ENCODE measurements at places on chromosomes 3 and 15.

- DNase-seq: no peak
Measured at GRCh38 chr3:8838234-8838633, 68.8 kb upstream of the OXTR start.

- DNase-seq: no peak
Measured at GRCh38 chr15:50247819-50248655, 17.5 kb downstream of the HDC start.

DNA sequence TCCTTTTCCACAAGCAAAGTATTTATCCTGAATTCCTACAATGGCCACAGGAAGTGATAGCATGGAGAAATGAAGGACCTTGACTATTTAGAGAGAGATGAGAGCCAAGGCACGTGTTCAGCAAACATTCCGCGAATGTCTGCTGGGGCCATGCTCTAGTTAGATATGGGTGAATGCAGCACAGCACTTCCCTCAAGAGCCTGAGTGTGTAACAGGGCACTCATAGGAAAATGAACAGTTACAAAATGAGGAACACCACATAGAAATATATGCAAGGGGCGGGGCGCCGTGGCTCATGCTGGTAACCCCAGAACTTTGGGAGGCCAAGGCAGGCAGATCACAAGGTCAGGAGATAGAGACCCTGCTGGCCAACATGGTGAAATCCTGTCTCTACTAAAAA, 406.9 kb downstream of the NR2F2 start:
- DNase-seq: no peak

- DNase-seq: no peak
Measured at GRCh38 chr3:25362118-25362517, 65.9 kb upstream of the RARB start.

- DNase-seq: peak; percentile 77
Measured at GRCh38 chr3:153138276-153139210, 23.5 kb upstream of the RAP2B start.

DNA sequence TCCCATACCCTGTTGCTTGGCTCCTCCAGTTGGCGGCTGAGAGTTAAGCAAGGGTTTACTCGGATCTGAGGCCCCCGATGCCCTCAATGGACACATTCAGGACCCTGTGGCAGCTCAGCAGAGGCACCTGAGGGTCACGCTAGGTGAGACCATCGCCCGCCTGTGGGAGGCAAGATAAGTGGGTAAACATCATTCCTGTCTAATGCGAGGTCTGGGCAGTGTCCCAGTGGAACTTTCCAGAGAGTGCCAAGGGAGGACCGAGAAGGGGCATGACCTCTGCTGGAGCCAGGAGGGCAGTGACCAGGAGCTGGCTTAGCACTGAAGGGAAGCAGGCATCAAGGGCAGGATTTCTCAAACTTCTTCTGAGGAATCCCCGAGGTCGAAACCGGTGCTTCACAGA, 65.4 kb upstream of the SEC61A1 start:
- DNase-seq: no peak

DNA sequence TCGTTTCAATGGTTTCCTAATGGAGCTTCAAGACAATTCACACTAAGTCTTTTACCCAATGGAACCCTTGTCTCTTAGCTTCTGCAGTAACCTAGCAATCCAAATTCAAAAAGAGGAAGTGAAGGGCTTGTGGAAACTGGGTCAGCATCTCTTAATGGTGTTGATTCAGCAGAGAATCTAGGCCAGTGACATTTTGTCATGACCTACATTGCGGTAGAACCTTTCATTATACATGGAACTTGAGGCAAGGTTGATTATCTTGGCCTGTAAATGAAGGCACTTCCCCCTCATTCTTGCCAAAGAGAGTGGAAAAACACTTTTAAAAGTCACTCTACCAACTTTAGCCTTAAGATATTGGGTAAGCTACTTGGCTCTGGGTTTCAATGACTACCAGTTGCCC, 42.8 kb downstream of the C2CD4B start:
- no peak for DNase-seq

DNA sequence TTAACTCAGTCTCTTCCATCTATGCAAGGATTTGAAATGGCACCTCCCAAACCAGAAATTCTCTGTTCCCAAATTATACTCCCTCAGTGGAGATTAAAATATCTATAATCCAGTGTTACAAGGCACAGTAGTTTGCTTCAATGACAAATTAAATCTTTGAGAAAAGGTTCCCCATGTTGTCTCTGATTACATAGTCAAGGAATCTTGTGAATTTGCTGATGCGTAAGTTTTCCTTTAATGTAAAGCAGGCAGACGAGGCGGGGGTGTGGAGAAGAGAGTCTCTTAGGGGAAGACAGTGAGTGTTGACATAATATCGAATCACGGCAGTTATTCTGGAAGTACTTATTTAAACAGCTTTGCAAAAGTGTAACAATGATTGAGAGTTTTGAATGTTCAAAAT, 236.4 kb upstream of the RARB start:
- DNase-seq: no peak

- DNase-seq: no peak
Measured at GRCh38 chr15:34984889-34985630, 3.0 kb downstream of the ZNF770 start.

- peak; percentile 53 for DNase-seq
Measured at GRCh38 chr3:1087066-1087560, 5.7 kb upstream of the CNTN6 start.

DNA sequence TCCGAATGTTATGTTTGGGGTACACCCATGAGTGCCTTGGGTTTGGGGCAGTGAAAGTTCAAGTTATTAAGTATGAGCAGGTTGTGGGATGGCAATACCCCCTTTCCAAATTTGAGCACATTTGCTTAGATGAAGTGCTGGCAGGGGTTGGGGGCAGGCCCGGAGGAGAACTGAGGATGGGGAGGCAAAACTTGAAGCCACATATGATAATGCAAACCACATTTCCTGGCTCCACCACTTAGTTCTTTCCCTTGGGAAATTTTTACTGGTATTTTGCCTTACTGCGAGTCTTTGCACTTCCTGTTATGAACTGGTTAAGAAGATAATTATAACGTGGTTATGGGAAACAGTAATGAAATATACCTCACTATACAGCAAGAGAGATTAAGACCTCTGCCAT, 336.0 kb upstream of the ONECUT1 start:
- DNase-seq: no peak

DNA sequence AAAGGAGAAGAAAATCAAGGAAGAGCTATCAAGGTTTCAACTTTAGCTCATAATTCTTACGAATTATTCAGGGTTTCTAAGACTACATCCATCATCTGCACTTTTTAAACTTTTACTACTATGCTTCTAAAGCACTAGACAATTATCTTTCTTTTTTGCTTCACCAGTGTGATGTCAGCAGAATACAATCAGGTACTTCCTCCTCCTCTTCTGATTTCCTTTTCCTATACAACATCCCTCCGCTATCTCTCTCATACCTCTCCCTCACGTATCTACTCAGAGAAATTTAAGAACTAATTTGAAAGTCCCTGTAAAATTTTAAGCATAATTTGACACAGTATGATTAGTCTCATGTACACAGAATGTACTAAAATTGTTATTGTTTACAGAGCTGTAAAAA, 47.3 kb upstream of the USP50 start:
- DNase-seq: no peak

- DNase-seq: peak; percentile 48
Measured at GRCh38 chr15:49895347-49896223, 223.4 kb downstream of the ATP8B4 start.

GRCh38 chr15:68209735-68210408, 4.7 kb upstream of the CALML4 start:
- no peak for DNase-seq

GRCh38 chr3:186118692-186119091, 9.8 kb upstream of the ETV5 start:
- DNase-seq: no peak

DNA sequence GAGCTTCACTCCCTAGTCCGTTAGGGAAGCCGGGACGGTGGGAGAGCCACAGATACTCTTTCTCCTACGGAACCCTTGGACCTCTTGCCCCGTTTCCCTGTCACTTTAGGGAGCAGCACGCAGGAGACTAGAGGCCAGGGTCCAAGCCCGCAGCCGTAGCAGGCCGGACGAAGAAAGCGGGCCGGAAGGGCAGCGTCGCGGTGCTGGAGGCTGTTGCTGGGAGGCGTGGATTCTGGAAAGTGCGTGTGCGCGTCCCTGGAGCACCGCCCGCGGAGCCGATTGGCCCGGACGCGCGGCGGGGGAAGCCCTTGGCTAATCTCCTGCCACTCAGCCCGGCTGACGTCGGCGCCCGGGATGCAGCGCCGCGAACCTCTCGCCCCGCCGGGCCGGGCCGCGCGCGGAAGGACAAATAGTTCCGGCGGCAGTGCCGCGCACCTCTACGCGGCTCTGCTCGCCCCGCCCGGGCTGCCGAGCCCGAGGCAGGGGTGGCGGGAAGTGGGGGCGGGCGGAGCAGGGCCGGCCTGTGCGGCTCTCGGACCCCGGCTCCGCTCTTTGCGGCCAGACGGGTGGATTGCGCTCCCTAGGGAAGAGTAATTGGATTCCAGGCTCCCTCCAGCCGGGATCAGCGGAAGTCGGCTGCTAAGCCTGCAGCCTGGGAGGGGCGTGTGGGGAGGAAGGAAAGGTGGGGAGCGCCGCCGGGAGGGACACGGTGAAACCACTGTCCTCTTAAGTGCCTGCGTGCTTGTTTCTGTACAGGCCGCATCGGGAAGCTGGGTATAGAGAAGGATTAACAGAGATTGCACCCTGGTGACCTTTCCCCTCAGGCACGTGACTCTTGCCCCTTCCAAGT, 31.3 kb upstream of the TCF12 start:
- DNase-seq: peak; percentile 98

DNA sequence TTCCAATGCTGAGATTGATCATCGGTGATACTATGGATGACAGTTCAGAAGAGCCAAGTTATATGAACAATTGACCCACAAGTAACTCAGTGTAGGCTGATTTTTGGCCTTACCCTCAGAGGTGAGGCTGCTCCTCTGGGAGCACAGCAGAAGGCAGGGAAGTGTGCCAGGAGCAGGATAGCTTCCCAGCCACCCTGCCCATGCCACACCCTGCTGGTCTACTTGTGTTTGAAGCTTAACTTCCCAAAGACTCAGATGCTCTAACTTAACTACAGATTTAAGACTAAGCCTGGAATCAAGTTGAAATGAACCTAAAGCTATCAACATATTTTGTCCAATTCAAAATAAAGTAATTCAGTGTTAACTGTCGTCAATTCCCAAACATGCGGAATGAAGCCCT, 77.5 kb downstream of the BOC start:
- no peak for DNase-seq

DNA sequence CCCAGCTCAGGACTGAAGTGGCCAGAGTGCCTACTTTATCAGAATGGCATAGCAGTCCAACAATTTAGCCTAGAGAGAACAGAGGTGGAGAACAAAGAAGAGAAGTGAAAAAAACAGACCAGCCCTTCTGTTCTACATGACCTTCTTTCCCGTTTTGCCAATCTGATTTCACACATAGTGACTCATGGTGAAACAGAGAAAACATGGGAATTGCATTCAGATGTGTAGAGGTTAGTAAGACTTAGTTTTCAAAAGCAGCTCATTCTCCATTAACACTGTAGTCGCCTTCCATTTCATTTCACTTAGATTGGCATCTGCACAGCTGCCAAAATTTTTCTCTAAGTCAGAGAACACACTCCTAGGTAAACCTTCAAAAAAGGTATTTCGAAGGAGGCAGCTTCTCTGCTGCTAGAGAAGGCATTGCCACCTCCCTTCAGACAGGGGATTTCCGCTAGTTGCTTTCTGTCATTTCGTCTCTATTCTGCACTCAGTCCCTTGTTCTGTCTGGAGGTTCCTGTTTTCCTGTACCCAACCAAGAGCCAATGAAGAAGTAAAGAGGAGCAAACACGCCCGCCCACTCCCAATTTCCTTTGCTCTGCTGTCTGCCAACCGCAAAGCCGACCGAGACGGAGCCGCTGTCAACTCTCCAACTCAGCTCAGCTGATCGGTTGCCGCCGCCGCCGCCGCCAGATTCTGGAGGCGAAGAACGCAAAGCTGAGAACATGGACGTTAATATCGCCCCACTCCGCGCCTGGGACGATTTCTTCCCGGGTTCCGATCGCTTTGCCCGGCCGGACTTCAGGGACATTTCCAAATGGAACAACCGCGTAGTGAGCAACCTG, at the start of gene ARL6IP5:
ARL6IP5 (plus strand) TSS at position 612 of the 842 bp plus-strand sequence; CDS start at position 723, 111 bp downstream.
- peak; percentile 79 for DNase-seq

DNA sequence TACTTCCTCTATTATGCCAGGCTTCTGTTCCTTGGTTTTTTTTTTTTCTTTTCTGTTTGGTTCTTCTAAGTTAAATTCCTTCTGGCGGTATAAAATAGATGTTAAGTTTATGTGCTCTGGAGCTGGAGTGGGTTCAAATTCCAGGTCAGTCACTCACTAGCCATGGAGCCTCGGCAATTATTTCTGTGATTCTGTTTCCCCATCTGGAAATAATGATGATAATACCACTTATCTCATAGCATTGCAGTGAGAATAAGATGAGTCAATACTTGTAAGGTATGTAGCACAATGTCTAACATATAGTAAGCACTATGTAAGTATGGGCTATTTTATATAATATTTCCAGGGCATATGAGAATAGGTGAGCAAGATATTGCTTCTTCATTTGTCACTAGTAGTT, 33.2 kb upstream of the ZDHHC23 start:
- peak; percentile 53 for DNase-seq

DNA sequence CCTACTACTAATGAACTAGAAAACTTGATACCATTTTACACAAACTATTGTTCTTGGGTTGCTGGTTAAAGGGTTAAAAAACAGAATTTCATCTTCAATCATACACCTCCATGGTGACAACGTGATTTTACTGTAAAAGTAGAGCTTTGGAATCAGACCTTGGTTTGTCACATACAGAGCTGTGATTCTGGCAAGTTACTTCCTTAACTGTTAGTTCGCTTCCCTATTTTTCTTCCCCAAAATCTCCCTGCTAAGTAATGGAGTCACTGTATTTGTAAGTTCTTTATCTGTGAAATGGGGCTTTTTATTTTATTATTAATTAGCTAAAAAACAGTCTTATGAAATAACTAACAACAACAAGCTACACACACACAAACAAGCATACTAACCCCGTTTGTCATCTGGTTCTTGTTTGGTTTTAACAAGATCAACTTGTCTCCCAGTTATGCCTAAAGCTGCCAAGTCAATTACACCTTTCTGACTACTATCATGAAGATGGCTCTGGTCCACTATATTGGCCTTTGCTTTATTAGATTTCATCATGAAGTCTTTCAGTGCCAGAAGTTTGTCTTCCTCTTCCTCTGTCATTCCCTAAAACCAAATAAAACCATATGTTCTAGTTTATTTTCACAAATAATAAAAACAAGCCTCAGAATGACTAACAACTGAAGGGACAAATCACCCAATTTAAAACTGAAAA, 38.6 kb downstream of the PIK3R4 start:
- DNase-seq: peak; percentile 7

DNA sequence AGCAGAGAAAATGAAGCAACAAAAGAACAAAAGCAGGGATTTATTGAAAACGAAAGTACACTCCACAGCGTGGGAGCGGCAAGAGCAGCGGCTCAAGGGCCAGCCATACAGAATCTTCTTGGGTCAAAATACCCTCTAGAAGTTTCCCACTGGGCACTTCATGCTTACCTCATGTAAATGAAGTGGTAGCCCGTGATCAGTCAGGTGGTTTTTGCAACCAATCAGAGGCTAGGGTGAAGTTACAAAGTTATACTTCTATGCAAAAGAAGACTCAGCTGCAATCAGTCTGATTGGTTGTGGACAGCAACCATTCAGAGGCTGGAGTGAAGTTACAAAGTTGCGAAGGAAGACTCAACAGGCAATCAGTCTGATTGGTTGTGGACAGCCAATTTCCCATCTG, 37.8 kb upstream of the TRH start:
- peak; percentile 64 for DNase-seq

- DNase-seq: no peak
Measured at GRCh38 chr15:82655606-82656005, 8.4 kb upstream of the CPEB1 start.

GRCh38 chr3:108181172-108181571, 41.1 kb downstream of the IFT57 start:
- DNase-seq: no peak

GRCh38 chr3:153315781-153316180, 153.8 kb downstream of the RAP2B start:
- peak; percentile 46 for DNase-seq
